ENCODE measurements at places on chromosomes 11 and 22.

DNA sequence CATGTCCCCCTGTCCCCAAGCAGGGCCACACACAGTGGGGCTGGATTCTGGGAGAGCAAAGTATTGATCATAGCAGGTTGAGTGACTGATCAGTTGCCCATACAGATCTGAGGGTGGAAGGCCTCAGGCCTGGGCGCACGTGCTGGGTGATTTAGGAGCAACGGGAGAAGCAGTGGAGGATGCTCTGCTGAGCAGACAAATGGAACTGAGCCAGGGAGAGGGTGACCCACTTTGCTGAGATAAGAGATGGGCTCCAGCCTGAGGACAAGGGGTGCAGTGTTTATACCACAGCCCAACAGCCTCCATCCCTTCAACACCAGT, 15.0 kb downstream of the GNAZ start:
- DNase-seq, result no peak
- H3K36me3 ChIP-seq, result no peaks in the 10 kb centered on the region
- H3K4me1 ChIP-seq, result no peaks in the 10 kb centered on the region
- H3K27ac ChIP-seq, result no peak overlapping the region
- H3K4me3 ChIP-seq, result no peak overlapping the region
- no peaks in the 10 kb centered on the region for H3K27me3 ChIP-seq

DNA sequence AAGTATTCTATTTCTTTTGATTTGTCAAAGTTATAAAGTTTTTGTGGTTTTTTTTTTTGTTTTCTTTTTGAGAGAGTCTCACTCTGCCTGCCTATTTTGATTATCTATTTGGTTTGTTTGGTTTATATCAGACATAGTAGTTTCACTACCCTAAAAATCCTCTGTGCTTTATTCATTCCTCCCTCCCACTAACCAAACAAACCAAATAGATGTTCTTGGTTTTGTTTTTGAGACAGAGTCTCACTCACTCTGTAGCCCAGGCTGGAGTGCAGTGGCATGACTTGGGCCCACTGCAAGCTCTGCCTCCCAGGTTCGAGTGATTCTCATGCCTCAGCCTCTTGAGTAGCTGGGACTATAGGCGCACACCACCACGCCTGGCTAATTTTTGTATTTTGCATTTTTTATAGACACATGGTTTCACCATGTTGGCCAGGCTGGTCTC, 67.9 kb downstream of the ENTHD1 start:
- no peak overlapping the region for H3K4me3 ChIP-seq
- H3K4me1 ChIP-seq, result no peaks in the 10 kb centered on the region
- H3K36me3 ChIP-seq, result no peaks in the 10 kb centered on the region
- no peak overlapping the region for H3K27ac ChIP-seq

- no peak overlapping the region for H3K4me3 ChIP-seq
- no peaks in the 10 kb centered on the region for H3K36me3 ChIP-seq
- H3K27ac ChIP-seq, result no peak overlapping the region
- peaks cover 66% of the 10 kb centered on the region for H3K27me3 ChIP-seq
Observed at GRCh38 chr11:116510886-116511650, 261.7 kb downstream of the BUD13 start.

- H3K27me3 ChIP-seq, result peaks cover 42% of the 10 kb centered on the region
- H3K27ac ChIP-seq, result peak within 1 kb of the TSS; percentile 97
- no peaks in the 10 kb centered on the region for H3K36me3 ChIP-seq
- H3K4me3 ChIP-seq, result peak within 1 kb of the TSS; percentile 87
- DNase-seq, result no peak
Observed at GRCh38 chr11:118607401-118608359, at the start of gene PHLDB1. Gene PHLDB1, plus strand, starts transcription at chr11:118607615. Its CDS starts 6,222 bp downstream, at chr11:118613837.

GRCh38 chr11:134050541-134051383, 18.1 kb upstream of the JAM3 start:
- H3K27ac ChIP-seq, result no peak overlapping the region
- H3K27me3 ChIP-seq, result no peaks in the 10 kb centered on the region
- H3K4me1 ChIP-seq, result peaks cover 31% of the 10 kb centered on the region
- peak overlapping the region; percentile 6 for H3K4me3 ChIP-seq

- H3K4me1 ChIP-seq, result peaks cover 20% of the 10 kb centered on the region
- no peak for DNase-seq
- H3K27ac ChIP-seq, result no peak overlapping the region
- H3K4me3 ChIP-seq, result no peak overlapping the region
Observed at GRCh38 chr11:128573638-128574037, 13.7 kb downstream of the ETS1 start.

GRCh38 chr11:100928426-100928825, 201.2 kb downstream of the PGR start:
- H3K36me3 ChIP-seq, result no peaks in the 10 kb centered on the region
- H3K27ac ChIP-seq, result no peak overlapping the region
- H3K27me3 ChIP-seq, result no peaks in the 10 kb centered on the region
- no peak overlapping the region for H3K4me3 ChIP-seq
- no peak for DNase-seq

GRCh38 chr11:12692229-12693075, 18.2 kb downstream of the TEAD1 start:
- H3K27me3 ChIP-seq, result no peaks in the 10 kb centered on the region
- peak overlapping the region; percentile 91 for H3K27ac ChIP-seq
- H3K36me3 ChIP-seq, result no peaks in the 10 kb centered on the region
- H3K4me3 ChIP-seq, result peak overlapping the region; percentile 30
- peak; percentile 6 for DNase-seq
- peaks cover 94% of the 10 kb centered on the region for H3K4me1 ChIP-seq

GRCh38 chr11:41446107-41446506, 13.3 kb downstream of the LRRC4C start:
- no peaks in the 10 kb centered on the region for H3K4me1 ChIP-seq
- no peak overlapping the region for H3K27ac ChIP-seq
- H3K4me3 ChIP-seq, result no peak overlapping the region
- H3K27me3 ChIP-seq, result no peaks in the 10 kb centered on the region

GRCh38 chr11:113876074-113876797, 864 bp upstream of the USP28 start:
- peaks cover 18% of the 10 kb centered on the region for H3K4me1 ChIP-seq
- peak overlapping the region; percentile 87 for H3K27ac ChIP-seq
- no peaks in the 10 kb centered on the region for H3K36me3 ChIP-seq
- H3K4me3 ChIP-seq, result peak overlapping the region; percentile 82

DNA sequence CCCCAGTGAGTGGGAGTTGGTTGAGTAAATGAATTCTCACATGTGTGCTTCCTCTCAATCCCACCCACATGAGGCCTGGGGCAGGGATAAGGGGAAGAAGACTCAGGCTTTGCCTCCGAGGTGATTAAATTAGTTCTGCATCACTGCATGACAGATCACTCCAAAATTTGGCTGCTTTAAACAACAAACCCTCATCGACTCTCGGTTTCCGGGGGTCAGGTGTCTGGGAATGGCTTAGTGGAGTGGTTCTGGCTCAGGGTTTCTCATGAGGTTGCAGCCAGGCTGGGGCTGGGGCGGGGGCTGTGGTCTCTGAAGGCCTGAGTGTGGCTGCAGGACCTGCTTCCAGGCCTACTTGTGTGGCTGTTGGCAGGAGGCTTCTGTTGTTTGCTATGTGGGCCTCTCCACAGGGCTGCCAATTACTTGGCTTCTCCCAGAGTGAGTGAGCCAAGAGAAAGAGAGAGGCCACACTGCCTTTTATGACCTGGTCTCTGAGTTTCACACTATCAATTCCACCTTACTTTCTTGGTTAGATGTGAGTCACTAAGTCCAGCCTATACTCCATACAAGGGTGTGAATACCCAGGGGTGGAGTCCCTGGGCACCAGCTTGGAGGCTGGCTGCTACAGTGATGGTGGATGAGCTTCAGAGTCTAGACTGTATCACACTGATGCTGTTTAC, 15.9 kb downstream of the MOGAT2 start:
- H3K4me3 ChIP-seq, result no peak overlapping the region
- no peaks in the 10 kb centered on the region for H3K27me3 ChIP-seq

DNA sequence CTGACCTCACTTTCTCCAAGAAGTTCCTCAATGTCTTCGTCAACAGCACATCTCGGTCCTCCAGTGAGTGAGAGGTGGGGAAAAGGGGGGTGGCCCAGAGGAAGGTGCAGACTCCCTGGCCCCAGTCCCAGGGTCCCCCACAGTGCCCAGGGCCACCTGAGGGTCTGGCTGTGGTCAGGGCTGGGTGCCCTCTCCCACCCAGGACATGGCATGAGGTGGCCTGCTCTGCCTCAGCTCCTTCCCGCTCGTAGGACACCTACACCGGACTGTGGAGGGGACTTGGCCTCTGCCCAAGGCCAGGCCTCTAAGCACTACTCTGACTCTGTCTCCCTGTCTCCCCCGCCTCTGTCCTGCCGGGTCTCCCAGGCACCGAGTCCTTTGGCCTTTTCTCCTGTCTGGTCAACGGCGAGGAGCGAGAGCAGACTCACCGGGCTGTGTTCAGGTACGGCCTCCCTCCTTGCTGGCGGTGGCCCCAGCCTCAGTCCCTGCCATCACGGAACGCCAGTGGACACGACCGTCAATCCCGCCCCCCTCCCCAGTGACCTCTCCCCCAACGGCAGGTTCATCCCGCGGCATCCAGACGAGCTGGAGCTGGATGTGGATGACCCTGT, 4.5 kb downstream of the MAPK8IP2 start:
- no peaks in the 10 kb centered on the region for H3K4me1 ChIP-seq
- no peak overlapping the region for H3K27ac ChIP-seq
- no peak for DNase-seq
- H3K36me3 ChIP-seq, result no peaks in the 10 kb centered on the region

DNA sequence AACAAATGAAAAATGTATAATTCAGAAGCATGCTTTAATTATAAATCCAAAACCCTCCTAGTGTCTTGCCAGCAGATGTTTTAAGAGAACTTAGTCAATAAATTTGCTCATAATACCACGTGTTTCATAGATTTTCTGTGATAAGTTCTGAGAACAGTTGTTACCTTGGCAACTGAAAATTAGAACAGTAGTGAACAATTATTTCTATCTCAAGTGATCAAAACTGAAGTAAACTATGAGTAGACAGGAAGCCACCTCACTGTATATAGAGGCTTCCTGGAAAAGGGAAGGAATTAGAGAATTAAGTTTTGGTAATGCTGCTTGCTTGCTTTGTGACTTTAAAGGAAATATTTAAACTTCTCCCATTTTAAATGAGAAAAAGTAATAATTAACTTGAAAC, 266.0 kb upstream of the ANO3 start:
- H3K36me3 ChIP-seq, result no peaks in the 10 kb centered on the region
- no peak overlapping the region for H3K27ac ChIP-seq
- no peaks in the 10 kb centered on the region for H3K4me1 ChIP-seq
- H3K27me3 ChIP-seq, result no peaks in the 10 kb centered on the region
- H3K4me3 ChIP-seq, result no peak overlapping the region

GRCh38 chr11:74021998-74022397, 13.1 kb upstream of the UCP3 start:
- H3K4me3 ChIP-seq, result no peak overlapping the region
- H3K4me1 ChIP-seq, result peaks cover 32% of the 10 kb centered on the region
- DNase-seq, result no peak

DNA sequence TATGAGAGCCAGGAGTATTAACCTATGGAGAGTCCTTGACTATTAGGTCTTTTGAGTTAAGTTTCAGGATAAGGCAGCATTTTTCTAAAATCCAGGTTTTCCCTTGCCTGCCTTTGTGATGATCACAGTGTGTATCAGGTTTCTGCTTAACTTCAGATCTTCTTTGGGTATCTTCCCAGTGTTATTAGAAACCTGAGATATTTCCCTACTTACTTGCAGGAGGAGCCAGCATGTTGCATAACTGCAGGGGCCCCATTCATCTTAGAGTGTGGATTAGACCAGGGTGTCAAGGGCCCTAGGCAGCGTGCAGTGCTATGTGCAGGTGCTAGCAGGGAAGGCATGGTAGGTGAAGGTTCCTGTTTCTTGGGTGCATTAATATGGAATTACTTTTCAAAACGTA, 69.5 kb downstream of the ZNRF3 start:
- H3K36me3 ChIP-seq, result no peaks in the 10 kb centered on the region
- no peaks in the 10 kb centered on the region for H3K27me3 ChIP-seq
- no peaks in the 10 kb centered on the region for H3K4me1 ChIP-seq
- DNase-seq, result no peak

DNA sequence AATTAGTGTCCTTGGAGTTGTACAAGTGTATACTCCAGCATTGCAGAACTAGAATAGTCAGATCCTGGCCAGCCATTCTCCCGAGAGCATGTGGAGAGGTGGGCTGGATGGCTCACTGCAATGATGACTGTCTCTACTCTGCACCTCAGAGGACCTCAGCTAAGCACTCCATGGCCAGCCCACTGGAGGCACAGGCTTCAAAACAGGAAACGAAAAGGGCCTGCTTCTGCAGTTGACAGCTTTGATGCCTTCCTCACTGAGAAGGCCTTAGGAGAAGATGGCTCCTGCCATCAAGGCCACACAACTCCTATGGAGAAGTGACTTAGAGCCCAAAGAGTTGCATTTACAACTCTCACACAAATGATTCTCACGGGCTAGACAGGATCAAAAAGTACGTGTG, 9.1 kb downstream of the POLD4 start:
- no peaks in the 10 kb centered on the region for H3K36me3 ChIP-seq
- H3K4me3 ChIP-seq, result no peak overlapping the region
- peaks cover 14% of the 10 kb centered on the region for H3K4me1 ChIP-seq
- peak overlapping the region; percentile 91 for H3K27ac ChIP-seq
- no peaks in the 10 kb centered on the region for H3K27me3 ChIP-seq

DNA sequence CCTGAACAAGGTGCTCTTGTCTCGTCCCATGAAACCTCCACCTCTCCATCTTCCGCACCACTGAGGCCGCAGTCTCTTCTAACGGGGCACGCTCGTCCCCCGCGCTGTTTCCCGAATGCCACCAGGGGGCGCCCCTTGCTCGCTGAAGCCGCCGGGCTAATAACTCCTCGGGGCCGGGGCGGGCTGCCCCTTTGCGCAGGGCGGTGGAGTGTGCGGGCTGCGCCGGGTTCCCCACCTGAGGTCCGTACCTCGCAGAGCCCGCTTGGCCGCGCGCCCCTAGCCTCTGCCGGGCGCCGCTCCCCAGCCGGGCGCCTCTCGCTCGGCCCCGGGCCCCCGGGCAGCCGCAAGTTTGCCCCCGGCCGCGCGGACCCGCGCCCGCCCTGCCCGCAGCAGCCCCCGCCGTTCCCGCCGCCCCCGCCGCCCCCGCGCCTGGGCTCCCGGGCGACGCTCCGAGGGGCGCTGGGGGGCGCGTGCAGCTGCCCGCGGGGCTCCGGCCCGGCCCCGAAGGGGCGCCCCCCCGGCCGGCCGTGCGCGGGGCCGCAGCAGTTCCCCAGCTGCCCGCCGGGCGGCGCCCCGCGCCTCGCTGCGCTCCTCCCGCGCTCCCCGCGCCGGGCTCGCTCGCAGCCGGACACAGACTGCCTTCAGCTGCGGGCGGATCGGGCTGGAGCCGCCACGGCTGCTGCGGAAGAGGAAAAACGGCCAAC, at the start of gene GRIK4:
Gene GRIK4, plus strand, starts transcription at position 633 of the 704 bp plus-strand sequence. CDS start 148,571 bp downstream, outside the sequence.
- H3K4me3 ChIP-seq, result peak within 1 kb of the TSS; percentile 34
- peaks cover 89% of the 10 kb centered on the region for H3K27me3 ChIP-seq
- H3K36me3 ChIP-seq, result no peaks in the 10 kb centered on the region

GRCh38 chr11:70643642-70644041, 245.3 kb downstream of the CTTN start:
- H3K36me3 ChIP-seq, result no peaks in the 10 kb centered on the region
- H3K27me3 ChIP-seq, result peaks cover 5% of the 10 kb centered on the region
- no peak overlapping the region for H3K27ac ChIP-seq
- no peak overlapping the region for H3K4me3 ChIP-seq
- DNase-seq, result no peak
- H3K4me1 ChIP-seq, result no peaks in the 10 kb centered on the region

- DNase-seq, result no peak
- H3K36me3 ChIP-seq, result peaks cover 18% of the 10 kb centered on the region
- H3K27ac ChIP-seq, result no peak overlapping the region
- no peaks in the 10 kb centered on the region for H3K27me3 ChIP-seq
Observed at GRCh38 chr11:125441648-125442410, 54.2 kb downstream of the FEZ1 start.

Data from esophagus squamous epithelium (tissue), 5 donors.